ENCODE measurements at places on chromosomes 12 and 14.

GRCh38 chr14:56676042-56676441 is 96.4 kb downstream of the TMEM260 start:
- no peak for DNase-seq

- no peak for DNase-seq
These were observed 236.7 kb downstream of the ANO2 start for GRCh38 chr12:5708371-5708770.

DNA sequence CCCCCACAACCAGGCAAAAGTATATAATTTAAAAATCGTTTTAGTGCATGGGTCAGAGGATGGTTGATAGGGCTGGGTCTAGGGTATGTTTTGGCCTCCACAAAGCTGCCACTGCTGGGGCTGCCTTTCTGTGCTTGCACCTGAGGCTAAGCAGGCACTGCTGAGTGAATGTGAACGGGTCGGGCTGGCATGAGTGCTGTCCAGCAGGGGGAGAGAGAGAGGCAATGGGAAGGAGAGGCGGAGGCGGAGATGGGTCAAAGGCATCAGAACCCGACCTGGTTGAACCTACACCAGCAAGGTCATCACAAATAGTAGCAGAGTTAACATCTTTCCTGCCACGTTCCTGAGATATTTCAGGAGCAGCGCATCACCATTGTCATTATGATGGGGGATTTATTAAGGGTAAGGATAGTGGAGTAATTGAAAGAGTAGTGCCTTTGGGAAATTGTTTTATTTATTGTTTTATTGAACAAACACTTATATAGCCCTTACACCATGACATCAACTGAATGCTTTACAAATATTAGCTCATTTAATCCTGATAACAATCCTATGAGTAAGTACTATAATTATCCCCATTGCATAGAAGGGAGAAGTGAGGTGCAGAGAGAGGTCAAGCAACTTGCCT is 5.8 kb upstream of the NRXN3 start:
- no peak for DNase-seq

DNA sequence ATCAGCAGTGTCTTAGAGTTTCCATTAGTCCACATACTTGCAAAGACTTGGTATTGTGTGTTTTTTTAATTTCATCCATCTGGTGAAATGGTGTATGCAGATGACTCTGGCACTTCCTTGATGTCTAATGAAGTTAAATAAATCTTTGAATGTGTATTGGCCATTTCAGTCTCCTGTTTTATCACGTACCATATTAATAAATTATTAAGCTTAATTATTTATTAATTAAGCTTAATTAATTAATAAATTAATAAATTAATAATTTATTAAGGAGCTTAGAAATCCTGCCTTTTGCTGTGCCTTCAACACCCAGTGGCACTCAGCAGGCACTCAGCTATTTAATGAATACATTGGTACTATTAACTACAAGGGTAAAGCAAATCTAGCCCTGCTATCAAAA is 18.2 kb downstream of the PDZRN4 start:
- no peak for DNase-seq

DNA sequence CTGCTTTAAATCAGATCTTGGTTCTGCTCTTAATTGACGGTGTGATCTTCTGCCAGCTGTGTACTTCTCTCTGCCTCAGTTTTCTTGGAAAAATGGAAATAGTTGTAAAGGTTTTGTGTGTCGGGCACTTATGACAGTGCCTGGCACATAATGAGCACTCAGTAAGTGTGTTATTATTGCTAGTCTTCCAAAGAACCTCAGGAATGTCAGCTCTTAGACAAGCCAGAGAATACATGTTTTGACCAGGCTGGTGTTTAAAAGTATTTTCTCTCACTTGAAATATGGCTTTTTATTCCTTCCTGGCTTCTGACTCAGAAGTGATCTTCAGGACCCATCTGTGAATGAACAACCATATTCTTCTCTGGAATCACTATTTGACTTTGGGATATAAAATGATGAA is 304.1 kb downstream of the SNAPC1 start:
- DNase-seq: no peak

DNA sequence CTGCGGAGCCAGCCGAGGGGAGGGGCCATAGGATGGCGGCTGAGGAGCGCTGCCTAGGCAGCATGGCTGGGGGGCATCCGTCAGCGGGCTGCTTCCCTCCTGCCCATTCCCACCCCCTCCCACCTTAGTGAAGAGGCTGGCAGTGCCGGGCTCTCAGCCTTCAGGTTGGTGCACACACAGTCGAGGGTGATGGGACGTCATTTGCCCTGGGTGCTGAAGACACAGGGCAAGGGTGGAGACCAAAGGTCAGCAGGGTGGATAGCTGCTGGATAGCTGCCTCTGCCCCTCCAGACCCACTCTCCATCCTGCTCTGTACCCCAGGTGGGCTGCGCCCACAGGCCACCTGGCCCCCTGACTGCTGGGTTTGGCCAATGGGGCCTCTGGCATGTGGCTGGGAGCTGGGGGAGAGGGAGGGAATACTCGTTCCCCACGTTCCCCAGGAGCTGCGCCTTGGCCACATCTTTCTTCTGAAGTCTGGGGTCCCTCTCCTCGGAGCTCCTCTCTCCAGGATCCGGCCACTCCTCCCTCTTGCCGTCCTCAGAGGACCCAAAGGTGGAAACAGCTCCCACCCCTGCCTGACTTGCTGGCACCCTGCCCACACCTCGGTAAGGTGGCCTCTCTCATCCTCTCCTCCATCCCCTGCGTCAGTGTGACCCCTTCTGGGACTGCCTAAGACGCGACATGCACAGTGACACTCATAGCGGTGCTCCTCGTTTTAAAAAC is 11.2 kb upstream of the CDC42BPB start:
- DNase-seq: no peak

- DNase-seq: no peak
These were observed 109.4 kb downstream of the SLC15A5 start for GRCh38 chr12:16168078-16168477.

DNA sequence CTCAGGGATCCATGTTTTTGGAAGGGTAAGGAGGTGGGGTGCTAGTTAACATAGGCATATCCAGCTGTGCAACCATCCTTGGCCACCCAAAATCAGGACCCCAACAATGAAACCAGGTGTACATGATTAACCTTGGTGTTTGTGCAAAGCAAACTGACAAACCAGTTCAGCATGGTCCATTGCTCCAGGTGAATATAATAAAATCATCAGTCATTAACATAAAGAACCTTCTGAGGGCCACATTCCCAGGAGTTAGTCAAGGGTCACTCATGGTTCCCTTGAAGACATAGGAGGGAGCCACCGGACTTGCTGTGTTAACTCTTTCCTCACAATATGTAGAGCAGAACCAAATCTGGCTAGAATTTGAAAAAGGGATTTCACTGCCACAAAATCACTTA is 17.8 kb downstream of the SLC38A2 start:
- DNase-seq: no peak

DNA sequence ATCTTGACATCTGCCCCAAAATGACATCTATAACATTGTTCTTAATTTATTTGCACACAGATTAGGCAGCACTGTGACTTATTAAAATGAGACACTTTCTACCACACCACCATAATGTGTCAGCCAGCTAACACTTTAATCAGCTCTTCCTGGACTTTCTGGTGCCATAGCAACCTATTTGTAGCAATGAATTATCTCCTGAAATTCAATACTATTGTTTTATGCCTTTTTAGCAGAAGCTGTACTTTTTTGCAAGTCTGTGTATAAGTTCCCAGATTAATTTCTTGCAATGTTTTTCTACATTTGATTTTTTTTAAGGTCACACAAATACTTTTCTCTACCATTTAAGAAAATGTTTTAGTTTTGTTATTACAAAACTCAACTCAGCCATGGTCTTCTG is 72.8 kb upstream of the SAV1 start:
- DNase-seq: no peak

GRCh38 chr12:95815632-95816212 is 25.2 kb upstream of the NTN4 start:
- no peak for DNase-seq

GRCh38 chr14:73058922-73059673 is 764 bp downstream of the RBM25 start:
- DNase-seq: no peak

- DNase-seq: no peak
These were observed 144.0 kb upstream of the PLEKHG7 start for GRCh38 chr12:92558806-92559205.

DNA sequence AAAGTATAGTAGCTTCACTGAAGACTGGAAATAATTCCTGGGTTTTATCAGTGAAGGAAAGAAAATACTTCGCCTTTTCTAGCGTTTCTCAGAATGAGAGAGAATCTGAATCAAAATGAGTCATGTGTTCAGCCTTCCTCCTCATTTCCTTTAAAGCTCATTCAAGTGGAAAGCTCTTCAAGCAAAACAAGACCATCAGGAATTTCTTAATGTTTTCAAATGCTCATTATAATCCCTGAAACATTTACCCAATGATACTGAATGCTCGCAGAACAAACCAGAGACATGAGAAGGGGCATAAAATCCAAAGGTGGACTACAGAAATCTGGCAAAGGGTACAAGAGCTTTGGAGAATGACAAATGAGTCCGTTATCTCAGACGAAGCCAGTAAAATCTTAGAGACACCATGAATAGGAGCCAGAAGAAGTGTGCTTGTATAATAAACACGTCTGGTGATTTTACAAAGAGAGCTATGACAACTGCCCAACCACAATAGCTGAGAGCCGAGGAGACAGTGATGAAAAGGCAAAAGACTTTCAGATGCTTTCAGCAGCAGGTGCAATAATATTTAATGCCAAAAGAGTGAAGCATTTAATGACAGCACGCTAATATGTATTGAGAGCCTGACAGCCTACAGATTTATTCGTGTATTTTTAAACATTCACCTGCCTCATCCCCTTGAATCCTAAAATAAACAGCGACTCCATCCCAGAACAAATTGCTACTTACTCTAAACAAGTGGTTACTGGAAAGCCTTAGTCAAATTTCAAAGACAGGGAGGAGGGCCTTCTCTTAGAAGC is 19.0 kb downstream of the SPRING1 start:
- no peak for DNase-seq

DNA sequence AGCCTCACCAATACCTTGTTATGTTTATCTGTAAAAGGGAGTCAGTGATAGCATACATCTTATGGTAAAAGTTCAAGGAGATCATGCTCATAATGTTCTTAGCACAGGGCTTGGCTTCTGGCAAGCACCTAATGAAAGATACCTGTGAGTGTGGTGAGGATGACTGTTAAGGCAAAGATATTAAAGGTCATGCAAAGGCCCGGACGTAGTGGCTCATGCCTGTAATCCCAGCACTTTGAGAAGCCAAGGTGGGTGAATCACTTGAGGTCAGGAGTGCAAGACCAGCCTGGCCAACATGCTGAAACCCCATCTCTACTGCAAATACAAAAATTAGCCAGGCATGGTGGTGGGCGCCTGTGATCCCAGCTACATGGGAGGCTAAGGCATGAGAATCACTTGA is 425.9 kb upstream of the TBX3 start:
- no peak for DNase-seq

DNA sequence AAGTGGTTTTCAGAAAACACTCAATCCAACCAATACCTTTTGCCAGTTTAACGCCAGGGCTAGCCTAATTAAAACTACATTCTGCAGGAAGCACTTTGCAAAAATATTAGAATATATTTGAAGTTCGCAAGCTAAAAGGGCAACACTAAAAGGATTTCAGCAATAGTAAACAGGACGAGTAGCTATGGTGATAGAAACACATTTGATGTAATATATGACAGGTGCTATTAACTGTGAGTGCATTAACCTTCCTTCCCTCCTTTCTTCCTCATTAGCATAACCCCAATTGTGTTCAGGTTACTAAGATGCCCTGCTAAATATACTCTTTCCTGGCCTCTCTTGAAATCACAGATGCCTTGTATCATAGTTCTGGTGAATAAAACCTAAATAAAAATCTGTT is 85.6 kb upstream of the TMCC3 start:
- DNase-seq: no peak

Data from stimulated activated CD4-positive, alpha-beta T cell treated with anti-CD3 and anti-CD28 coated beads, Interleukin-4, amount 100 ng/mL, for 1 hour (primary cell).